ENCODE measurements at places on chromosomes 3 and 15. TPM values are rescaled to one million over a fixed set of nuclear protein-coding genes. Genes with fewer than 3 reads are reported as not detected.

- no peak for DNase-seq
Observed at GRCh38 chr3:197542741-197543454, 12.9 kb downstream of the BDH1 start.

GRCh38 chr3:53166206-53166605 lies 5.2 kb downstream of the PRKCD start:
- no peak for DNase-seq

DNA sequence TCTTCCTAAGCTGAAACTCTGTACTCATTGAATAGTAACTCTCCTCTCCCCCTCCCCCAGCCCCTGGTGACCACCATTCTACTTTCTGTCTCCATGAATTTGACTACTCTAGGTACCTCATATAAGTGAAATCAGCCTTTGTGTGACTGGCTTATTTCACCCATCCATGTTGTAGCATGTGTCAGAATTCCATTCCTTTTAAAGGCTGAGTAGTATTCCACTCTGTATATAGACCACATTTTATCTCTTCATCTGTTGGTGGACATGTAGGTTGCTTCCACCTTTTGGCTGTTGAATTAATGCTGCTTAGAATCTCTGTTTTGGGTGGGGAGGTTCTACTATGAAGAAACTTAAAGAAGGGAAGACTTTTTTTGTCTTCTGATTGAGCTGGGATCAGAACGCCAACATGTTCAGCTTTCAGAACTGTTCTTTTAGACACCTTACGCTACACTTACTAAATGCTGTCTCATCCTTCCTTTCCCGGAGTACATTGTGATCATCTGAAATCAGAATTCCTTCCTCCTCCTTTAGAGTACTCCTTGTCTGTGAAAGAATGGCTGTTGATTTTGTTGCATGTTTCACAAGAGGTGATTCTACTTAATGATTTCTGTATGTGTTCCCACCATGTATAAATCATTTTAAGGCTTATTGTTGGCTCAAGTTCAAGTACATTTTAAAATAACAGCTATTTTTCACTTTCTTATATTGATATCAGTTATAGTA lies 50.3 kb downstream of the MRPS25 start:
- DNase-seq, result no peak

DNA sequence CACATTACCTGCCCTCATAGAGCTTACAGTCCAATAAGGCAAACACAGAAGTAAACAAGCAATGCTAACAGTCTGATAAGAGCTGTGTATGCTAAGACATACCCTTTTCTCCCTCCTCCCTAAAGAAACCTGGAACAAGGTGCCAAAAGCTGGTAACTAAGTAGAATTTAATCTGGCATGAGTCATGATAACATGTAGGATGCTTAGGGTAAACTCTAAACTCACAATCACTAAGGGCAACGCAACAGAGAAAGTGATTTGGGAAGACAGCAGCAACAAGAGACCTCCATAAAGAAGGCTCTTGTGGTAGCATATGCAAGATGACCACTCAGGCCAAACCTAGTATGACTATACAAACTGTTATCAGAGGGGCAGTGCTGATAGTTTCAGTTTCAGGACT lies 55.5 kb downstream of the MYO1E start:
- DNase-seq, result no peak

- no peak for DNase-seq
Observed at GRCh38 chr3:70011582-70011981, 12.0 kb downstream of the SAMMSON start.

DNA sequence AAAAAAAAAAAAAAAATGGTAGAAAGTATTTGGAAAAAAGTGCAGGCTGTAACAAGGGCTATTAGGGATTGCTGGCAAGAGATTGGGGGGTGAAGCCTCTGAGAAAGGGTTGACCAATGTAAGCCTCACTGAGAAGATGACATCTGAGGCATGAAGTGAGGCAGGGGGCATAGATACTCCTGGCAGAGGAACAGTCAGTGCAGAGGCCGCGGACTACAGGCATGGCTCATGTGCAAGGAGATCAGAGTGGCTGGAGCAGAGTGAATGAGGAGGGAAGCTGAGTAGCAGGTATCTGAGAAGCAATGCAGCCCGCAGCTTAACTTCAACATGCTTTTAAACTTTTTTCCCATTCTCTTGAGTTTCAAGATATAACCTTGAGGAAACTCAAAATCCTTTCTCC lies 5.4 kb downstream of the FBXL22 start:
- DNase-seq, result no peak

- no peak for DNase-seq
Observed at GRCh38 chr3:176655404-176656094, 541.7 kb downstream of the TBL1XR1 start.

DNA sequence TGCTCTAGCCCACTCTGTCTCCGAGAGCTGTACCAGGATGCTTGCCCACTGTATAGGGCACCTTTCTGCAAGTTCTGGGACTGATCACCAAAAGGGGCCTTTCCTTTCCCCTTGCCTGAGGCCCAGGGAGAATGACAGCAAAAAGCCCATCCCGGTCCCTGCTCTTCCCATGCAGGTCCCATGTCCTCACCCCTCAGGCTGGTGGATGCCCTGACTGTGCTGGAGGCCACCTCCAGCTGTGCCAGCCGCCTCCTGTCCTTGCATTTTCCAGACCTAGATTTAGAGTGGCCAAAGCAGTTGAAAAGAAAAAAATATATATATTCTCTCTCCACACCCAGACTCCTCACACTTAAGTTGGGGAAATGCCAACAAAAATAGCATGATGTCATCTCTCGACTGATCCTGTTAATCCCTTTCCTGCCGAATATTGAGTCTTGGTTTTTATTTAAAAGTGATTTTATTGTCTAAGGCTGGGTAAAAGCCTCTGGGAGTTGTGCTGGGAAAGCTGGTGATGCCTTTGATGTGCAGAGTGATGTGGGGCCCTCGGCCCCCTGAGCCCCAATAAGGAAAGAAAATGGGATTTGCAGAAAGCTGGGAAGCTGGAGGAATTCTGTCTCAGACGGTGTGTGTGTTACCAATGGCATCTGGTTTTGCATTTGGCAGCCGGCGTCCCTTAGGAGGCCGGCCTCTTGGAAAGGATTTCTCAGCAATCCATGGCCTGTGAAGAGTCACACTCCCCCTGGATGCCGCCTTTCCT lies 29.3 kb upstream of the TPM1 start:
- no peak for DNase-seq

GRCh38 chr3:42498791-42499477 lies 3.5 kb upstream of the VIPR1 start:
- no peak for DNase-seq

GRCh38 chr15:28043691-28044091 lies 55.4 kb downstream of the OCA2 start:
- DNase-seq, result no peak

- no peak for DNase-seq
Observed at GRCh38 chr3:181872887-181873286, 161.2 kb downstream of the SOX2 start.

DNA sequence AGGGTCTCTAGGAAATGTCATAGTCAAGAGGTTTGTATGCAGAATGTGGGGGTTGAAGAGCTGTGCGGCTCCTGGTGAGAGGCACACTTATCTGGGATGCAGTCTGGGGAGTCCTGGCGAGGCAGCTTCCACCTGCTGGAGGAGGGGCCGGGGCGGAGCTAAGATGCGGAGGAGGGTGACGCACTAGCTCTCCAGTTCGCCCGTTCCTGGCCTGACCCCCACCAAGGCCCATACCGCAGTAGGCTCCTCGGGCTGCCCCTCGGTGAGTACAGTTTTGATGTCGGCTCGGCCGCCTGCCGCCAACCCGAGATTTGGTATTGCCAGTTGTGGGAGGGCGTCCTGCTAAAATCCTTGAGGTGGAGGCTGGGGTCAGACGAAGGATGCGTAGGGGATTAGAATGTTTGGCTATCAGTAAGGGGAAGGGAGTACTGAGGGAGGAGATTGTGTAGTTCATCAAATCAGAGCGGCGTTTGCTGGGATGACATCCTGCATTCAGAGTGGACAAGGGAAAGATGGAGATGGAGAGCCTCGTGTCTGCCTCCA lies at the start of gene SCG5:
Gene SCG5 (plus strand): TSS at position 194 of the 543 bp plus-strand sequence. CDS start 1,883 bp downstream, outside the sequence.
- no peak for DNase-seq

- DNase-seq, result no peak
Observed at GRCh38 chr15:59521443-59521842, 83.5 kb downstream of the FAM81A start.

- no peak for DNase-seq
Observed at GRCh38 chr15:48596841-48597240, 48.7 kb downstream of the FBN1 start.

DNA sequence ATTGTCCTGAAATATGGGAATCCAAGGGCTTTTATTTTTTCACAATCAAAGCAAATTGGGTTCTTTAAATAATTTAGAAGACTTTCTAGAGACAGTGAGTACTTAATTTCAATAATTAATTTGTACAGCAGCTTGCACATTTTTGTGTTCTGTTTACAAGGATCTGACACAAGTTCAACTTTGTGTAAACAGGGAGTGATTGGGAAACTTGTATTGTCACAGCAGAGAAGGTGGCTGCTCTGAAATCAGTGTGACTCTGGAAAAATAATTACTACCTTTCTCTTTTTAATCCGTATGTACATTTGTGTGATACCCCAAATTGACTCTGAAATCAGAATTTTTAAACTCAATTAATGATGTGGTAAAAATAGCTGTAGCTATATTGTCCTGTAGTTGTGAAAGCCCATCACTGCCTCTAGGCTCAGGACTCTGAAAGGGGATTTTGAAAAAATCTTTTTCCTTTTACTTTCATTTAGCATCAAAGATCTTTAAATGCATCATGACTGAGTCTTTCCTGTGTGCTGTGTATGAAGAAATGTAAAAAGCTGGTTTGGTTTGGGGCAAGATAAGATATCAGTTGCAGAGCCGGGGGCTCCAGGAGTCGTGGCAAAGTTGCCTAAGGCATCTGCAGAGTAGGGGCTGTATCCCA lies 45.1 kb downstream of the MFSD1 start:
- no peak for DNase-seq

DNA sequence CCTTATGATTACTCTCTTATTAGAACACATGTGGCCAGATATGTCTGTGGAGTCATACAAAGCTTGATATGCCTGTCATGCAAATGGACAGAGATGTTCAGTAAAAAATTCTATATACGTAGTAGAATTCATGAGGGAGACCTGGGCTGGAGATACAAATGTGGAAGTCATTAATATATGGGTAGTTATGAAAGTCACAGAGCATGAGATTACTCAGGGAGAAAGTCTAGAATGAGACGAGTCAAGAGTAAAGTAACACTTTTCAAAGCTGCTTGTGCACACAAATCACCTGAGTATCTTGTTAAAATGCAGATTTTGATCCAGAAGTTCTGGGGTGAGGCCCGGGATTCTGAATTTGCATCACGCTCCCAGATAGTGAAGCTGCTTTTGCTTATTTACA lies 28.4 kb downstream of the OXSM start:
- DNase-seq, result no peak

GRCh38 chr3:171407759-171408158 lies 52.4 kb downstream of the TNIK start:
- no peak for DNase-seq

DNA sequence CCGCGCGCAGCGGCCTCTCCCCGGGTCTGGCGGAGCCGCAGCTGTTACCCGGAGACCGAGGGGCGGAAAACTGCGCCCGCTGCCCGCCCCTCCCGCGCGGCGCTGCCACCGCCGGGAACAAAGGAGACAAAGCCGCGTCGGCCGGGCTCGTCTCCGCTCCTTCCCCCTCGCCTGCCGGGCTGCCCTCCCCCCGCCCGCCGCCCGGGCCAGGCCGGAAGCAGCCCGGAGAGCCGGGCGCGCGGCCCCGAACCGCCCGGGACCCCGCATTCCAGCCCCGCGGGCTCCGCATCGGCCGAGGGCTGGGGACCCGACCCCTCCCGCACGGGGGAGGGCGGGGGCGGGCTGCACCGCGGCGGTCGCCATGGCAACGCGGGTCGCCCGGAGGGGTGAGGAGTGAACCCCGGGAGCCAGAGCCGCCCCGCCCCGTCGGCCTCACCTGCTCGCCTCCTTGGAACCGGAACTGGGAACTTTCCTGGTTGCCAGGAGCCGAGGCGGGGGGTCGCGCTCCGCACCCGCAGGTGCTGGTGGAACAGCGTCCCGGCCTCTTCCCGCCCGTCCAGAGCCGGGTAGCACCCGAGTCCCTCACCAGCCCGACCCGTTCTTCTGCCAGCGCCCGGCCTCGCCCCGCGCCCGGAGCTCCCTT lies 448 bp downstream of the PLXNB1 start:
- peak; percentile 48 for DNase-seq

Gene GCNT3
- not detected for polyA plus RNA-seq

Gene GOLGA8H
- polyA plus RNA-seq, result not detected

Gene TUSC7
- polyA plus RNA-seq, result not detected

Gene IGDCC3
- polyA plus RNA-seq, result not detected

Gene CRELD1
- 67.8 TPM for polyA plus RNA-seq

Gene ISL2
- polyA plus RNA-seq, result not detected

Gene FAM131A
- 2.4 TPM for polyA plus RNA-seq

Gene CCDC39
- polyA plus RNA-seq, result not detected

Gene GOLGA8R
- polyA plus RNA-seq, result 2.6 TPM

Gene ATP13A4
- not detected for polyA plus RNA-seq

Gene MYO5C
- not detected for polyA plus RNA-seq

Gene SKOR1
- polyA plus RNA-seq, result not detected
